ENCODE measurements at places on chromosomes 6 and 20. TPM values are rescaled to one million over a fixed set of nuclear protein-coding genes. Genes with fewer than 3 reads are reported as not detected.

Gene FOXA2
- 12.1 TPM for total RNA-seq

Gene SULF2
- total RNA-seq, result 22.7 TPM

Gene POLR3F
- 16.8 TPM for total RNA-seq

Gene CYP21A2
- total RNA-seq, result not detected

Gene HTR1E
- total RNA-seq, result not detected

Gene BHLHE23
- total RNA-seq, result not detected

Gene EYA2
- 3.2 TPM for total RNA-seq

Data from A549 treated with CpdA at 1 μM for 4 hours (cell line).